CD4-positive, alpha-beta T cell treated with Interleukin-6 at 100 ng/mL for 8 hours (primary cell): ENCODE measurements at places on chromosomes 12 and 14.

DNA sequence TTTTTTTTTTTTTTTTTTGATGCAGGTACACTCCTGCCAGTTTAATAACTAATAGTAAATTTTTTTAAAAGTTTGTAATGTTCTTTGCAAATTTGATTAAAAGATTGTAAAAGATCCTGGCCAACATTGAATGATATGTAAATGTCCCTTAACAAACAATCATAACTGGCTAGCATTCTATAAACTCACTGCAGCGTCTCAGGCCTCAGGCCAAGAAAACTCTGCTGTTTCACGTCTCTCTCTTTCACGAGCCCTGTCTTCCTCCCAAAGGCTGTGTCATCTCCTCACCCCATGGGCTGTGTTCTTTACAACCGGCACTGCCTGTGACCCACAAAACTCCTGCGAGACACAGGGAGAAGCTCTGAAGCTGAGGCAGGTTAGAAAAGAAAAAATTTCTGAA, 103.3 kb downstream of the NUAK1 start:
- DNase-seq: no peak

- no peak for DNase-seq
Measured at GRCh38 chr12:5513406-5513805, 81.5 kb downstream of the NTF3 start.

- DNase-seq: no peak
Measured at GRCh38 chr12:52327830-52328500, 6.8 kb upstream of the KRT83 start.

- no peak for DNase-seq
Measured at GRCh38 chr14:45112896-45113781, 21.1 kb downstream of the FKBP3 start.

DNA sequence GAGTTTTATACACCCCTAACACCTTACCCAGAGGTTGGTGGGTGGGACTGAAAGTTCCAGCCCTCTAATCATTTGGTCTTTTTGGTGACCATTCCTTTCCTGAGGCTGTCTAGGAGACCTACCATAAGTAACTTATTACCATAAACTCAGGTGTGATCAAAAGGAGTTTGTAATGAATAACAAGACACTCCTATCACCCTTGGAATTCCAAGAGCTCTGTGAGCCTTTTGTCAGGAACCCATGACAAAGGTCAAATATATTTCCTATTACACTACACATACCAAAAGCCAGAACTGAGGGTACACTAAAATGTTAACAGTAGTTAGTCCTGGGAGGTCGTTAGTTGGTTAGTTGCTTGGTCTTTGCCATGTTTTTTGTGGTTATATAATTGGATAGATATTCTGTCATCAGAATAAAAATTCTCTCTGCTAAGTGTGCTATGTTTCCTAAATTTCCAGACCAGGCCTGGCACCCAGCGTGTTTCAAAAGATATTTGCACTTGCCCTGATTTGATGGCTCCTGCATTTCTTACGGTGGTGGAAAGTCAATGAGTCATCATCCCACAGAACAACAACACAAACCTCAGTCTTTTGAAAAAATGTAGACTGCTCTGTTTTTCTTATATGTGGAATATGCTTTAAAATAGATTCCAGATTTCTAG, 27.0 kb upstream of the AKAP5 start:
- DNase-seq: peak; percentile 7

GRCh38 chr12:54136844-54137580, 51.8 kb downstream of the SMUG1 start:
- no peak for DNase-seq

DNA sequence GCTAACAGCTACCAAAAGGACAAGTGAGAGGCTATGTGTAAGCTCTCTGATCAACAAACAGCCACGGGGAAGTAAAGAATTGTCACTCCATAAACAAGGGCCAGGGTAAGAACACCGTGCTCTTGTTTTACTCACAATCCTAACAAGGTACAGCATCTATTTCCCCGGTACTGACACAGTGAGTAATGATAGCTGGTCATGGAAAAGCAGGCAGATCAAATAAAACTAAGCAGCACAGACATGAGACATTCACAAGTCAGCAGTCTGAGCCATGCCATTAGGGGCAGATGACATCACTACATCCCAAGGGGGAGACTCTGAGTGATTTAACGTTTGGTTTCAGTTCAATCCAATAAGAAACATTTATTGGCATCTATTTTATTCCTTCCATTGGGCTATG, 54.4 kb downstream of the ARL6IP4 start:
- DNase-seq: no peak

GRCh38 chr14:32809255-32809654, 129.4 kb upstream of the NPAS3 start:
- no peak for DNase-seq

GRCh38 chr12:3684449-3685051, 68.4 kb downstream of the CRACR2A start:
- DNase-seq: no peak

DNA sequence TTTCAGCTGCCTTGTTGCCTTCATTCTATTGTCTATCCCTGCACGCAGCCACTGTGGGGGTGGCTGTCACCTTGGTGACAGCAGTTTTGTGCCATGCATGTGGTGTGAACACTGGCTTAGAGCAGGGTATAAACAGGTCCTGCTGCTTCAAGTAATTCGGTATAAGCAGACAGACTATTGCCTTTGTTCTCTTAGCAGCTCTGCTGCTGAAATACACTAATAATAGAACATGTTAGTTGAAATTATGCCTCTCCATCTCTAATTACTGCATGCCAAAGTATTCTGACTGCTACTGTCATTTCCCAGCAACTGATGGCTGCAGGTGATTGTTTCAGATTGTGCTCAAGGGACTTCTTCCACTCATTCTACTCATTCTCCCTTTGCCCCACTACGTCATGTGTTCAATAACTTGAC, 34.6 kb downstream of the PTPRO start:
- no peak for DNase-seq

DNA sequence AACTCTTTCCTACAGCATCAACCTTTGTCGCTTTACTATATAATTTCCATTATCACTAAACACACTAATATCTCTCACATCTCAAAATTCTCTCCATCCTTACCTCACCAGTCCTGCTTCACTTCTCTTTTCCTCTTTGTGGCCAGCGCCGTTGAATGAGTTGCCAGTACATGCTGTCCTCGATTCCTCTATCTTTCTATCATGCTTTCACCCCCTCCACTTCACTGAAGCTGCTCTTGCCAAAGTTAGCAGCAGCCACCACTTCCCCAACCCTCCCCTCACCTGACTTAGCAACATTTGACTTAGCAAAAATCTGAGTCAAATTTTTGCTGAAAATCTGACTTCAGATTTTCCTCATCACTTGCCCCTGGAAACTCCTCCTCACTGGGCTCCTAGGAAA, 210.4 kb downstream of the ANO6 start:
- DNase-seq: no peak

DNA sequence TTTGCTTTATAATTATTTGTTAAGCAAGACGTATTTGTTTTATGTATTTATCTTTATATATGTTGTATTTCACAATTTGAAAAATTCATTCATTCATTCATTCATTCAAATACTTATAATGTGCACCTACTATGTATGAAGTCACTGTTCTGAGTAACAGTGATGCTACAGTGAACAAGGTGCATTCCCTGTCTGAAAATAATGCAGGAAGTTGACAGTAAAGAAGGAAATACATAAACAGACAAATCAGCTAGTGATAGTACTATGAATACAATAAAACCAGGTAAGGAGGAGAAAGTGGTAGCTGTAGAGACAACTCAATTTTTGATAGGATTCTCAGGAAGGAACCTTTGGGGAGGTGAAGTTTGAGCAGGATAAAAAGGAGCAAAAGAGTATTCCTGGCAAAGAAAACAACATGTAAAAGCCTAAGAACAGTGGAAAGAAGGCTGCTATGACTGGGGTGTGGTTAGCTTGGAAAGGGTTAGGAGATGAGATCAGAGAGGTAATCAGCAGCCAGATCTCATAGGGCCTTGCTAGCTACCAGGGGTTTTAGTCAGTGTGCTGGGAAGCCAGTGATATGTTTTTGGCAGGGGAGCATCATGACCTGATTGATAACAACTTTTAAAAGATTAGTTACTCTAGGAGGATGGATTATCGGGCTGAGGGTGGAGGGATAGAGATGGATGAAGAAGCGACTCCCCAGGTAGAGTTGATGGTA, 17.4 kb downstream of the BICDL1 start:
- no peak for DNase-seq

DNA sequence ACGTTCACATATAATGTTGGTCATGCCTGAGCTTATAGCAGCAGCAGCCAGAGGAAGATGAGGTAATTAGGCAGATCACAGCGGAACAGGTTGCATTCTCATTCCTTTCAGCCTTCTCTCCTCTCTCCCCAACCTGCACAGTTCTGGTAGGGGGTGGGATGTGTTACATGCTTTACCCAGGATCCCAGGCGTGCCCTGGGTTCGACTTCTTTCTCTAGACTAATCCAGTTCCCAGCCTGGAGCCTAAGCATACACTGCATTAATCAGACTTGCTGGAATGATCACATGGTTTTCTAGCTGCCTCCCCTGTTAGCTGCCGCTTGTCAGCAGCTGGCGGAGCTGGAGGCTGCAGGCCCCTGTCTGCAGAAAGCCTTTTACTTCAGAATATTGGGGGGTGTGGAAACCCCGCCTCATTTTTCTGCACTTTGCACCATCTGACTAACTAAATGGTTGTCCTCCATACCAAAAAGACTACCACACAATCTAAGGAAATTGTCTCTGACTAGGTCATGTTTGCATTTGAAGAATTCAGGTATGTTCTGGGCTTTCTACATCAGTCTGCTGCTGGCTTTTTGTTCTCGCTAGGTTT, 46.0 kb upstream of the EVL start:
- no peak for DNase-seq

DNA sequence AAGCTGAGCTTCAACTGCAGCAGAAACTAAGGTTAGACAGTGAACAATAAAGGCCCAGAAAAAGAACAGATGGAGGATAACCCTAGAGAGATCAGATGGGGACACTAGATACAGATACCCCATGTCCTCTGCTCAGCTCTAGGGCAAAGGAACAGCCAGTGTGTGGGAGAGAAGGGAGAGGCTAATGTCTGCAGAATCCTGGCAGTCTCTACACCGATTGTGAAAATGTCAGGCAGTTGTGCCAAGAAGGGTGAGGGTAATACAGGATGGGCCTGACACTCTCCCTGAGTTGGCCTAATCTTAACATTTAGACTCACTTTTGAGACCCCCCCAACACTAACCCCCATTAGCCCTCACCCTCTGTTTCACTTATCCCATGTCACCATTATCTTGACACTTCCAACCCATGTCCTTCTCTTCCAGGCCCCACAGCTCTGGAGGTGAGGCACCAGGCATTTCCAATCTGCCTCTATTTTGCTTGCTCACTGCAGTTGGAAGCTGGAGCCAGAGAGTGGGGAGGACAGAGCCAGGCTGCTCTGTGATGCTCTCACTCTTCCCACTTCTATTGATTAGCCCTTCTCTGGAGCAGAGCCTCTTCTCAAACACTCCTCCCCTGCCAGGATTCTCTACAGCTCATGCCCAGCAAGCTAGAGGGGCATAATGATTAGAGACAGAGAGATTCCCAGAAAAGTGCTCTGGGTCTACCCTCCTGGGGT, 3.0 kb upstream of the BLOC1S1 start:
- no peak for DNase-seq

DNA sequence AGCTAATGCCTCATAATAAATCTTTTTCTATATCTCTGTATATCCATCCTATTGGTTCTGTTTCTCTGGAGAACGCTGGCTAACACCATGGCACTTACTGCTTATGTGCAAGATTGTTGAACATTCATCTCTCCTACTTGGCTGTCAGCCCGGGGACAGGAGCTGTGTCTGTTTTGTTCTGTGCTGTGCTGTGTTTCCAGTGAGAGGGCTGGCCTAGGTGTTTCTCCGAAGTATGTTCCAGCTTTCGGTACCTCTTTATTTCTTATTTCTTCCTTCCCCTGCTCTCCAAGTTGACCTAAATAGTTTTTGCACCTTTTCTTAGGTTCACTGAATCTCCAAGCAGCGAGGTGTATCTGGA, 18.8 kb upstream of the NR4A1 start:
- no peak for DNase-seq

- no peak for DNase-seq
Measured at GRCh38 chr12:65948320-65949008, 124.2 kb downstream of the HMGA2 start.

DNA sequence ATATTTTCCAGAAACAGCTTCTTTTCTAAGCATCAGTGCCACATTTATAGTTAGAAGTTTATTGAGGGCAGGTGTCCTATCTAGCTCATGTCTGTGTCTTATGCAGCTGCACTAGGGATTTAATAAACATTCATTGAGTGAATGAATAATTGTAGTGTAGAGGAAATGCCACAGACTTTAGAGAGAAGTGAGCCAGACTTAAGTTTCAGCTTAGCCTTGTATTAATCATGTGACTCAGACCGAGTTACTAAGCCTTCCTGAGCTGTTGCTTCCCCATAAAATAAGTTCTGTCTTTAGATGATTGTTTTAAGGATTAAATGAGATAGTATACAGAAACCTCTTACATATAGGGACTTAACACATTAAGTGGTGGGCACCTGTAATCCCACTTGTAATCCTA, 236.1 kb upstream of the DDHD1 start:
- no peak for DNase-seq

DNA sequence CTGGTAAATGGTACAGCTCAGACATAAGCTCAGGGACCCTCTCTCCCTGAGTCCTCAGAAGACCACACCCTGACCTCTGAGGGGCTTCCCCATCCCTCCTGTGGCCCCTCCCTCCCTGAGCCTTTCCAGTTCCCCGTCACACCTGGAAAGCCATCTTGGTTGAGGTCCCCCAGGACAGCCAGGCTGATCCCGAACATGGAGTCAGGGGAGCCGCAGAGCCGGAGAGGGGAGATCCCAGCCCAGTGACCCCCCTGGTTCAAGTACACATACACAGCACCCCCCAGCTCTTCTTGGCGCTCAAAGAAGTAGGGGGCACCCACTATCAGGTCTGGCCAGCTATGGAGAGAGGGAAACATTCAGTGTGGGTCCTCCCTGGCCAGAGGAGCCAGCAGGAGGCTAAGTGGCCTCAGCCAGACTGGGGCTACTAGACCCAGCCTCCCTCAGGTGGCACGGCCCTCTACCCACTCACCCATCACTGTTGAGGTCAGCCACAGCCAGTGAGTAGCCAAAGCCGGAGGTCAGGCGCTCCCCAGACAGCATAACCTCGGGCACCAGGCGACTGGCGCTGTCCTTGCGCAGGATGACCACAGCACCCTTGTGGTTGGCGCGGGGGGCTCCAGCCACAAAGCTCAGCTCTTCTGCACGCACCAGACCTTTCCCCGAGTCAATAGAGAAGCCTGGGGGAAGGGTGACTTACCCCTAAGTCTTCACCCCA, 9.3 kb downstream of the ITGA7 start:
- DNase-seq: no peak

- DNase-seq: no peak
Measured at GRCh38 chr12:83046019-83046418, 359.3 kb downstream of the TMTC2 start.
